Sigmoid colon (tissue), 7 donors: ENCODE measurements at places on chromosomes 7 and 10. TPM values are rescaled to one million over a fixed set of nuclear protein-coding genes. Genes with fewer than 3 reads are reported as not detected.

DNA sequence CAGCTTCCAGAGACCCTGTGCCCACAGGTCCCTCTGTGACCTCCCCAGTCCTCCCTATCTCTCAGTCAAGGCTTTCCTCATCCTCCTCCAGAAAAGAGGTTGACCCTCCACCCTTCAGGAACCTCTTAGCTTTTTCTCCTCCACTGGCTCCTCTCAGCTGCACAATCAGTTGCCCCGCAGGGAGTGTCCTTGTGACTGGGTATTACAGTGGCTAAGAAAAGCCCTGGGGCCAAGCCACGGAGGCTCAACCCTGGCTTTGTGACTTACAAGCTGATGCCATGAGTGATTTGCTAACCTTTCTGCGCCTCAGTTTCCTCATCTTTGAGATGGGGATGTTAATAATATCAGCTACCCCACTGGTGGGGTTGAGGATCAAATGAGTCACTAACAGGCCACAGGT, 66.4 kb upstream of the ZMIZ1 start:
- no peaks in the 10 kb centered on the region for H3K36me3 ChIP-seq
- DNase-seq = no peak
- no peaks in the 10 kb centered on the region for H3K27me3 ChIP-seq
- H3K4me3 ChIP-seq = no peak overlapping the region
- H3K27ac ChIP-seq = no peak overlapping the region
- H3K4me1 ChIP-seq = no peaks in the 10 kb centered on the region

The PALD1 gene
- total RNA-seq = 17.2 TPM

- no peaks in the 10 kb centered on the region for H3K27me3 ChIP-seq
- peaks cover 16% of the 10 kb centered on the region for H3K36me3 ChIP-seq
- no peak overlapping the region for H3K27ac ChIP-seq
- peaks cover 11% of the 10 kb centered on the region for H3K4me1 ChIP-seq
Observed at GRCh38 chr7:74329225-74329624, 40.0 kb downstream of the CLIP2 start.

- H3K27me3 ChIP-seq = no peaks in the 10 kb centered on the region
- DNase-seq = no peak
- no peaks in the 10 kb centered on the region for H3K36me3 ChIP-seq
- no peak overlapping the region for H3K27ac ChIP-seq
Observed at GRCh38 chr7:141114029-141114664, 40.3 kb downstream of the TMEM178B start.
